A549 treated with RU486 at 1 μM for 4 hours (cell line): ENCODE measurements at places on chromosomes 5 and 9. TPM values are rescaled to one million over a fixed set of nuclear protein-coding genes. Genes with fewer than 3 reads are reported as not detected.

MACIR gene
- 16.3 to 21.4 TPM (median 20.2 TPM) in 5 replicates for total RNA-seq

FAM221B gene
- total RNA-seq = not detected in 5 replicates

PKD2L2 gene
- not detected in 5 replicates for total RNA-seq

SHOC1 gene
- total RNA-seq = not detected in 5 replicates

CYSRT1 gene
- total RNA-seq = 2.7 to 4.3 TPM (median 4.1 TPM) in 5 replicates

SKIC3 gene
- 12.6 to 22.3 TPM (median 21.6 TPM) in 5 replicates for total RNA-seq

PGM5 gene
- not detected in 5 replicates for total RNA-seq

IGFBPL1 gene
- total RNA-seq = 2.1 to 3.0 TPM (median 2.9 TPM) in 5 replicates

DMRT3 gene
- total RNA-seq = not detected in 5 replicates

INSL4 gene
- total RNA-seq = 13.9 to 18.0 TPM (median 15.5 TPM) in 5 replicates
